ENCODE measurements at places on chromosomes 1 and 21. TPM values are rescaled to one million over a fixed set of nuclear protein-coding genes. Genes with fewer than 3 reads are reported as not detected.
A peak's percentile ranks its signal among the peaks of the same experiment; 100 is the strongest.

- DNase-seq: no peak
Measured at GRCh38 chr1:6245869-6246496, 2.0 kb downstream of the HES3 start.

DNA sequence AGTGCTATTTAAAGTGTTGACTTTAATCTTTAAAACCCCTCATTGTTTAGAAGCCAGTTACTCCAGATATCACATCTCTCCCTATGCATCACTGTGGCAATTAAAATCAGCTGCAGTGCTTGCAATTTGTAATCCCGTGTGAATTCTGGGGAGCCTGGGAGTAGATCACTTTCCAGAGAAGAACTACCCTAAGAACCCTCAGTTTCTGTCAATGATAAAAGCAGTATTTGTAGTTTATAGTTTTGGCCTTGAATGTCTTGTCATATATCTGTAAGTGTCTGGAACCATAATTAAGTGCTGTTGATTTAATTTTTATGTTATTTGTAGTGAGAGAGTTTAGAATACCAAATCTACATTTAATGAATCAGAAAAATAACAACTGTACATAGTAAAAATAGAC is 5.5 kb upstream of the SPAG17 start:
- DNase-seq: no peak

GRCh38 chr1:20195462-20195780 is 9.1 kb upstream of the PLA2G2C start:
- no peak for DNase-seq

The MAP1LC3C gene
- total RNA-seq: 8.0 TPM

DNA sequence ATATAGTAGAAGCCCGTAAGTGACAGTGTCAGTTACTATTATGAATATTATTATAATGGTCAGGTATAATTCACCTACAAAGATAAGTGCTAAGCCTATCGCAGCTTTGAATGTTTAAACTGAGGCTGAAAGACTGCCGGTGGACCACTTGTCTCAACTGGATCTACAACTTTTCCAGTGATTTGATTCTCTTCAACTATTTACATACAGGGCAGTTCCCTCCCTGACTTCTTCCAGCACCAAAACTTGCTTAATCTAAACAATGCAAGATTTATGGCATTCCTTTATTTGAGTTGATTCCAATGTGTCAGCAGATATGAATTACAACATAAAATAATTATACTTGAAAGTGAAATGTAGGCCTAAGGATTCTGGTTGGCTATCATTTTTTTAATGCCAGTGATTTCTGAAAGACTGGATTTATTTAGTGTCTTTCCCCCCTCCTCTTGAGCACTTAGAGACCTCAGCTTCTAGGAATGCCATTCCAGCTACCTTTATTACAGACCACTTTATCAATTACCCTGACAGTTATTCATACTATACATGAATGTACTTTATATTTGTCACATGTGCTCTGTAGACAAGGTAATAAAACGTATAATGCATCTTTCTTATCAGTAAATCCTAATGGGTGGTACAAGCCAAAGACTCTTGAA is 153.3 kb upstream of the C8B start:
- DNase-seq: no peak

The CLCA1 gene
- total RNA-seq: not detected

The IFNLR1 gene
- not detected for total RNA-seq

DNA sequence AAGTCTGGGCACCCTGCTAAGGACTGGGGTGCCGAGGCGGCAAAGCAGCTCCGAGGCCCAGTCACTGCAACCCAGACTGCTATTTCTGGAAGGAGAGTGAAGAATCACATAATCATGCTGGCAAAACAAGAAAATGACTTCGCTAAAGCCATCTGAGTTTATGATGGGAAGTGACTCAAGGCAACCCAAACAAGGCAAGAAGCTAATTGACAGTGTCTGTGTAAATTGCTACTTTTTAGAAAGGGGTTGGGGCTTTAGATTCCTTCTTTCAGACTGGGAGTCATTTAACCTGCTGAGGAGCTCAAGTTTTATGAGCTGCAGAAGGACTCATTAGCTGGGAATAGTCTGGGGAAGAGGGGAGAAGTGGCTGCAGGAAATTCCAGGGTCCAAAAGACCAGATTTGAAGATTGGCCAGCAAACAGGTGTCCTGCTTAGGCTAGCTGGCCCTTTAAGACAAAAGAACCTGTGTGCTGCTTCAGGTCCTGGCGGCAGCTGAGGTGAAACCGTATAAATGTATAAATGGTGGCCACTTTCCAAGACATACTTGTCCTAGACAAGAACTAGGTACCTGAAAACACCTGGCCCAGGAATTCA is 28.1 kb downstream of the TSHB start:
- DNase-seq: no peak

DNA sequence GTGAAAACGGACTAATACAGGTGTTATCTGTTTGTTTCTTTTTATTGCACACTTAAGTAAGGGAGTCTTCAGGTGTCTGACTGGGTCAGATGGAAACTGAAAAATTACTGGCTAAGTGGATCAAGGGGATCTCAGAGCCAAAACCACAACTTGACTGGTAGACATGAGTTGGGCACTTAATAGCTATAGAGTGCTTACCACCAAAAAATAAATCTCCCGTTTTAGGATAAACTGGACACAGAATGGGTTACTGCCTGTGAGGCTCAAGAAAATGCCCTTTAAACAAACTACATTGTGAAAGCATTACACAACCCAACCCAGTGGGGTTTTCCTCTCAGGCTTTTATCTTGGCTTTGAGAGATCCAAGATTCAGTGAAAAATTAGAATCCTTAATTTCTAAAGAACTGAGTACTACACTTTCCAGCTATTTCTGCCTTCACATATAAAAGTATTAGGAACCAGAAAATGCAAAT is 134.0 kb upstream of the LYPLAL1 start:
- DNase-seq: peak; percentile 8

The NCDN gene
- 8.0 TPM for total RNA-seq
